Naive B cell (primary cell): ENCODE measurements at places on chromosomes 5 and 9. TPM values are rescaled to one million over a fixed set of nuclear protein-coding genes. Genes with fewer than 3 reads are reported as not detected.
A peak's percentile ranks its signal among the peaks of the same experiment; 100 is the strongest.

DNA sequence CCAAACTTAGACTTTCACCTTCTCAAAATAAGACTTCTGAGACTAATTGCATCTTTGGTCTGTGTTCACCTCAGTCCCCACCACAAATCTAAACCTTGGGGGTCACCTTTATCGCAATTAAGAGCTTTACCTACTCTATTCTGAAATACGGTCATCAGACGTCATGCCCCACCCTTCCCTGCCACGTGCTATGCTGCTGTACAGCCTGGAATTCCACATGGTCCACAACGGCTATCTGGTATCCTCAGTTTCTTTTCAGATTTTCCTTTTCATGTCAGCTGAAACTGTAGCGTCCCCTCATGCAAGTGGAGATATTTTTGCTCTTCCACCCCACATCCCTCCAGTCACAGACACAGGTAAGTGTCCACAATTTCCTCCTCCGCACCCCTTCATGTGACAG, 511.1 kb downstream of the DIRAS2 start:
- DNase-seq: no peak
- peaks cover 31% of the 10 kb centered on the region for H3K27me3 ChIP-seq
- H3K36me3 ChIP-seq: no peaks in the 10 kb centered on the region

- H3K27me3 ChIP-seq: no peaks in the 10 kb centered on the region
- no peak for DNase-seq
- no peaks in the 10 kb centered on the region for H3K36me3 ChIP-seq
Observed at GRCh38 chr5:12270914-12271313, 366.7 kb upstream of the CTNND2 start.

DNA sequence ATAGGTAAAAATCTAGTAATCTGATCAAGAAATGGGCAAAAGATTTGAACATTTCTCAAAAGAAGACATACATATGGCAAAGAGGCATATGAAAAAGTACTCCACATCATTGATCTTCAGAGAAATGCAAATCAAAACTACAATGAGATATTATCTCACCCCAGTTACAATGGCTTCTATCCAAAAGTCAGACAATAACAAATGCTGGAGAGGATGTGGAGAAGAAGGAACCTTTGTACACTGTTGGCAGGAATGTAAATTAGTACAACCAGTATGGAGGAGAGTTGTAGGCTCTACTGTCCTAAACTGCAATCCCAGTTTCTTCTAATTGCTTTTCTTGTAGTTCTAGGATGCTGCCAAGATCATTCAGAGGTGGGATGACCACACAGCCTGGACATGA, 193.5 kb upstream of the RFX3 start:
- H3K27ac ChIP-seq: no peak overlapping the region
- DNase-seq: no peak
- no peaks in the 10 kb centered on the region for H3K36me3 ChIP-seq
- peaks cover 18% of the 10 kb centered on the region for H3K27me3 ChIP-seq

- no peak for DNase-seq
- no peaks in the 10 kb centered on the region for H3K27me3 ChIP-seq
- H3K36me3 ChIP-seq: no peaks in the 10 kb centered on the region
- H3K4me1 ChIP-seq: peaks cover 81% of the 10 kb centered on the region
- peak overlapping the region; percentile 12 for H3K27ac ChIP-seq
Observed at GRCh38 chr9:110115826-110116542, 92.0 kb downstream of the C9orf152 start.

PRLR gene
- polyA plus RNA-seq: not detected
